ENCODE measurements at places on chromosomes 4 and X. TPM values are rescaled to one million over a fixed set of nuclear protein-coding genes. Genes with fewer than 3 reads are reported as not detected.

The NEUROG2 gene
- not detected for total RNA-seq

The TNMD gene
- total RNA-seq, result 0.41 TPM

The SATL1 gene
- 0.15 TPM for total RNA-seq

The CENPVL1 gene
- 0.98 TPM for total RNA-seq

The SSX4 gene
- not detected for total RNA-seq

The NKX6-1 gene
- 0.48 TPM for total RNA-seq

The AWAT2 gene
- total RNA-seq, result 0.22 TPM

The GC gene
- total RNA-seq, result not detected

The FAM47E gene
- 2.9 TPM for total RNA-seq

The TRIM75 gene
- 0.16 TPM for total RNA-seq

The SMIM43 gene
- total RNA-seq, result not detected

The SYTL5 gene
- total RNA-seq, result 42.8 TPM

The GAGE13 gene
- not detected for total RNA-seq

The TRIM2 gene
- 41.9 TPM for total RNA-seq

The TMPRSS11A gene
- 0.49 TPM for total RNA-seq

The USP17L13 gene
- not detected for total RNA-seq

The NSG1 gene
- total RNA-seq, result 199 TPM

The SOWAHB gene
- not detected for total RNA-seq

The EREG gene
- 8.6 TPM for total RNA-seq

The ABCG2 gene
- total RNA-seq, result 46.5 TPM

The FRMPD4 gene
- total RNA-seq, result 0.11 TPM

The POF1B gene
- 0.13 TPM for total RNA-seq

The IL1RAPL2 gene
- total RNA-seq, result 0.81 TPM

The FHDC1 gene
- total RNA-seq, result 4.7 TPM

The NKX3-2 gene
- 0.78 TPM for total RNA-seq

The SSX2B gene
- not detected for total RNA-seq

The FHIP1A gene
- total RNA-seq, result 0.86 TPM

The HHIP gene
- 7.8 TPM for total RNA-seq

The FOXR2 gene
- 0.35 TPM for total RNA-seq

The PHEX gene
- total RNA-seq, result 0.23 TPM

The RBMXL3 gene
- total RNA-seq, result 0.08 TPM

The MGAT4D gene
- total RNA-seq, result 0.17 TPM

The TMEM131L gene
- total RNA-seq, result 1.4 TPM

The ADGRG4 gene
- 0.05 TPM for total RNA-seq

The SLC2A9 gene
- 0.23 TPM for total RNA-seq

The SPOCK3 gene
- 5.4 TPM for total RNA-seq

The RPS3A gene
- total RNA-seq, result 4,415 TPM

The CSAG2 gene
- not detected for total RNA-seq

The PJA1 gene
- 94.9 TPM for total RNA-seq

Data from motor neuron (in vitro differentiated cells).